ENCODE measurements at places on chromosomes 11 and 22.

GRCh38 chr11:88324562-88325345 is 12.8 kb downstream of the CTSC start:
- DNase-seq = no peak

DNA sequence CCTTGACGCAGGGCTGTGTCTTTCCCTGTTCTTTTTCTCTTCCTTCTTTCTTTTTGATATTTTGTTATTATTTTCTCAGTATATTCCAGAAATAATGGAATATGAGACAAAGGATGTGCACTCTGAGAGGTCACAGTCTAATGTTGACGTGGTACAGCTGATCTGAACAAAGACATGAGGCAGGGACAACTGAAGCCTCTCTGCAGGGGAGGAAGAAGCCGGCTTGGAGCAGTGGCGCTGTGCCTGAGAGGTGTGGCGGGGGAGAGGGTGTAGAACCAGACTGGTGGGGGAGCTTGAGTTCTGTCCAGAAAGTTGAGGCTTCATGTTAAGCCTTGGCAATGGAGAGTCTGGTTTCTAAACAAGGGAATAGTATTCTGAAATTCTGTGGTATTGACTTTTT is 34.7 kb downstream of the ADAMTS15 start:
- no peak for DNase-seq

DNA sequence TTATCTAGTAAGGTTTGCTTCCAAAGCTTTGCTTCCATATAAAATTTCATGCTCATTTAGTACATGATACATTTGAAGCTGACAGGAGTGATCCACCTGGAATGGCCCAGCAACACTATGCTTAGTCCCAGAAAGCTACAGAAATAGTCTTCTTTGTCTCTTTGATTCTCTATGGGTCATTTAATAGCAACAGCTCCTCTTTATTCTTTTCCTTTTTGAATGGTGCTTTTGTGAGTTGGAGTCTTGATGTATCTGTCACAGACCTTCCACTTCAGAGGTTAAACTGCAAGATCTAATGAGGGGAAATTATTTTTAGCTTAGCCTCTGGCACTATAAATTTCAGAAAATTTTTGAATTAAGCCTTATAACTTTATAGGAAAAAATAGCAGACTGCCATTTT is 509.5 kb downstream of the KCNA4 start:
- DNase-seq = no peak

DNA sequence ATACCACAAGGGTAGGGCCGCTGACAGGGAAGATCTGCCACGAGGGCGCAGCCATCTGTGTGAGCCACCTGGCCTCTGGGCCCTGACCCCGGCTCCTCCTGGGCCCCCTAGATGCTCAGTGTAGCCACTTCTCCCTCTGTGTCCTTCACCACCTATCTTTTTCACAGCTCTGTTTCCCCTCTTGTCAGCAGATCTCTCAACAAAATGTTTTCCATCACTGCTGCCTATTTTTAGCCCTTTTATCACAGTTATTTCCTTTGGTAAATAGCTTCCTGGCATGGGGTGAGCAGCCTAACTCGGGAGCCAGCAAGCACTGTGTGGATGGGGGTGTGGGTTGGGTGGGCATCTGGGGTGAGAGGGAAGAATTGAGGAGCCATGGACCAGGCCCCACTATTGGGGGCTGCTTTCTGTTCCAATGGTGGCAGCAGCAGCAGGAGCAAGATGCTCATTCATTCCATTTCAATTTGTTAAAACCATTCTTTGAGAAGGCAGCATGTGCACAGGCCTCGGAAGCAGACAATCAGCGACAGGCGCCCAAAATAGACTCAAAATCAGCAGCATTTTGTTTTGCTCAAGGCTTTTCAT is 135.2 kb upstream of the NAV2 start:
- no peak for DNase-seq

GRCh38 chr11:102676084-102676483 is 29.5 kb downstream of the MMP27 start:
- DNase-seq = no peak

GRCh38 chr11:41116970-41117369 is 342.5 kb downstream of the LRRC4C start:
- no peak for DNase-seq

GRCh38 chr11:13008061-13008435 is 1.1 kb upstream of the RASSF10 start:
- no peak for DNase-seq

DNA sequence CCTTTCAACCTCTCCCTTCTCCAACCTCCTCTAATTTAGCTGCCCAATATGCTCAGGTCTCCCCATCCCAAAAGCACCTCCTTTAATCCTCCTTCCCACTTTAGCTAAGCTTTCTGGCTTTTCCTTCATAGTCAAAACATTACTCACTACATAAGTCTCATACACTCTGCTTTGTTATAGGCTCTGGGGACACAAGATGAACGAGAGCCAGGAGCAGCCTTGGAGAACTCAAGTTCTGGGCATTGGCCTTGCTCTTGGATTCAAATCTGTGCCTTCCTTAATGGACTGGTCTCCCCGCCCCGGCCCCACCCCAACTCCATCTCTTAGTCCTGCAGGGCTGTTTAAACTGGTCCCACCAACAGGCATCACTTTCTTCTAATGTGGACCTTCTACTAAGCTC is 11.4 kb upstream of the HPX start:
- DNase-seq = no peak

DNA sequence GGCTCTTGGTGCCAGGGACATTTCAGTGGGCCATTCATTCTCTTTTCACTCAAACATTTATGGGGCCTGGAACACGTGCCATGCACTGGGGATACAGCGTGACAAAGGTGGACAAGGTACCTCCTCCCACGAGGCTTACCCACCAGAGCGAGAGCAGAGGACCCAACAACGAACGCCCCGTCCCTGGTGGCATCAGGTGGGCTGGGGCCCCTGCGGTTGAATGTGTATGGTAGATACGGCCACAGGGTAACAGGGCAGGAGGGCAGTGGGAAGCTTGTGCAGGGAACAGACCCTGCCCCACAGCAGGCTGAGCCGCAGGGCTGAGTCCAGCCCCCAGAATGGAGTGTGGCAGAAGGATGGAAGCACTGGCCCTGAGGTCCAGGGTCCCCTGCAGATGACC is 81.1 kb downstream of the LRRC32 start:
- no peak for DNase-seq

DNA sequence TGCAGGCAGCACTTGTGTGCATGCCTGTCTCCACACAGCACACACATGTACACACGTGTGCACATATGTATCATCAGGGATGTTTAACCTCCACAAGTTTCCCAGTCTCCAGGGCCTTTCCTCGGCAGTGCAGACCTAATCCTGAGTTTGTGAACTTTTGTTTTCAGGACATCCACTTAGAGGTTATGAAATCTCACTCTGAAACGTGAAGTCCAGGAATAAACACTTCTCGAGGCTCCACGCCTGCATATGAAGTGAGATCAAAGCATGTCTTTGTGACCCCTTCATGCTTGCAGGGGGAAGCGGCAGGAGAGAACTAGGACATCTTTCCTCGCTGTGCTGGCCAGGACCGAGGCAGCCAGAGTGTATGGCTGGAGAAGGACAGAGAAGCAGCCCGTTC is 3.1 kb downstream of the SHISAL1 start:
- no peak for DNase-seq

- no peak for DNase-seq
Observed at GRCh38 chr22:41531715-41532477, 12.4 kb downstream of the POLR3H start.

DNA sequence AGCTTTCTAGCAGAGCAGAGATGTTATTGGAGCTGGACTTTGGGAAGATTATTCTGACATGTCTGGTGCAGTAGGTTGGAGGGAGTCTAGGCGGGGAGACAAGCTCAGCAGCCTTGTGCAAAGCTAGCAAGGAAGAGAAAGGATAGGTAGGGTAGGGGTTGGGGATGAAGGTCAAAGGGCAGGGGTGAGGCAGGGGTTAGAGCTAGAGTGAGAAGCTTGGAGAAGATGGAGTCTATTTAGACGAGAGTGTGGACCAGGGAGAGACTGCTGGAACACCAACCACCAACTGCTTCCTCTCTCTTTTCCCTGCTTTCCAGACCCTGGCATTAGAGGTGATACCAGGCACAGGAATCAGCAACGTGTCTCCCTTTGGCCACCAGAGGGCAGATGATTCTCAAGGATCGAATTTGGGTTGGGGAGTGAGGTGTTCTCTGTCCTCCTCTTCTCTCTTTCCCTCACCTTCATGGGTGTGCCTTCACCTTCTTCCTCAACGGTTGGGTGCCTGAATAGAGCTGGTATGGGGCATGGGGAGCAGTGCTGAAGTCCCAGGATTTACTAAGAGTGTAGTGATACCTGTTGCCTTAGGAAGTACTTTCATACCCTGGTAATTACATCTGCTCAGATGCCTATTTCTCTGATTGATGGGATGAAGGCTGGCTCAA is 1.8 kb upstream of the MARK2 start:
- DNase-seq = peak; percentile 81
